ENCODE measurements at places on chromosomes 1 and 21. TPM values are rescaled to one million over a fixed set of nuclear protein-coding genes. Genes with fewer than 3 reads are reported as not detected.

Gene NPR1
- 5.0 TPM for total RNA-seq

Gene RHEX
- total RNA-seq: 0.18 TPM

Gene UBL4B
- not detected for total RNA-seq

Gene GNB1
- 147 TPM for total RNA-seq

Gene IGSF9
- 2.2 TPM for total RNA-seq

Gene ZC3H12A
- total RNA-seq: 2.7 TPM

Gene TCEANC2
- 2.9 TPM for total RNA-seq

Gene WNT9A
- not detected for total RNA-seq

Gene OR6Y1
- not detected for total RNA-seq

Gene TRIM67
- not detected for total RNA-seq

Gene TPTE
- total RNA-seq: not detected

Gene KCNN3
- 0.31 TPM for total RNA-seq

Gene TBX15
- 12.3 TPM for total RNA-seq

Gene FGR
- 10.0 TPM for total RNA-seq

Gene BACE2
- total RNA-seq: 4.3 TPM

Gene ETV3L
- not detected for total RNA-seq

Gene CCDC190
- total RNA-seq: not detected

Gene SYTL1
- 1.7 TPM for total RNA-seq

Gene LRRC39
- 0.19 TPM for total RNA-seq

Gene ZNF697
- total RNA-seq: 5.9 TPM

Gene ELF3
- 45.4 TPM for total RNA-seq

Gene KCNT2
- total RNA-seq: 7.2 TPM

Gene FAM43B
- total RNA-seq: 0.24 TPM

Gene PTPN7
- 0.18 TPM for total RNA-seq

Gene NBPF4
- not detected for total RNA-seq

Gene TCHH
- 0.02 TPM for total RNA-seq

Gene KRTAP11-1
- not detected for total RNA-seq

Gene AUNIP
- not detected for total RNA-seq

Gene TNFRSF9
- 0.06 TPM for total RNA-seq

Gene GABRD
- not detected for total RNA-seq

Gene ITLN2
- not detected for total RNA-seq

Gene TBCE
- 11.2 TPM for total RNA-seq

Gene TEDDM1
- not detected for total RNA-seq

Gene APCS
- 1,531 TPM for total RNA-seq

Gene ERRFI1
- total RNA-seq: 306 TPM

Gene MIXL1
- total RNA-seq: not detected

Gene BTBD8
- total RNA-seq: 1.9 TPM

Gene RSPO1
- not detected for total RNA-seq
